ENCODE measurements at places on chromosomes 2 and 18.
A peak's percentile ranks its signal among the peaks of the same experiment; 100 is the strongest.

- no peak for DNase-seq
Observed at GRCh38 chr18:42509750-42510415, 554.8 kb downstream of the PIK3C3 start.

GRCh38 chr2:8653485-8653884 is 28.4 kb upstream of the ID2 start:
- no peak for DNase-seq

DNA sequence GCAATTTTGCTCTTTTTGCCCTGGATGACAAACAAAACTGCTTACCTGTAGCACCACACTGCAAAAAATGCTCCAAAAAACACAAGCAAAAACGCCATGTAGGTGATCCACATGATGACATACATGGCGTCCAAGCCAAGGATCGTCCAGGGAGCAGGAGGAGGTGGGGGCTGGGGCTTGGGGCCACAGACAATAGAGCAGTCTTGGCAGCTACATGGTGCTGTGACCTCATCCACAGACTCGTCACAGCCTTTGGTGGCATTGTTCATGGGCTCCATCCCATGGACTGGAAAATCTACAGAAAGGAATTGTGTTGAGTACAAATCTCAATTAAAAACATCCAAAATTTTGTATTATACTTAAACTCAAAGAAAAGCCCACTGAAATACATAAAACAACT is 26.1 kb downstream of the NPC1 start:
- no peak for DNase-seq

- DNase-seq: no peak
Observed at GRCh38 chr2:79750321-79750720, 237.5 kb downstream of the CTNNA2 start.

DNA sequence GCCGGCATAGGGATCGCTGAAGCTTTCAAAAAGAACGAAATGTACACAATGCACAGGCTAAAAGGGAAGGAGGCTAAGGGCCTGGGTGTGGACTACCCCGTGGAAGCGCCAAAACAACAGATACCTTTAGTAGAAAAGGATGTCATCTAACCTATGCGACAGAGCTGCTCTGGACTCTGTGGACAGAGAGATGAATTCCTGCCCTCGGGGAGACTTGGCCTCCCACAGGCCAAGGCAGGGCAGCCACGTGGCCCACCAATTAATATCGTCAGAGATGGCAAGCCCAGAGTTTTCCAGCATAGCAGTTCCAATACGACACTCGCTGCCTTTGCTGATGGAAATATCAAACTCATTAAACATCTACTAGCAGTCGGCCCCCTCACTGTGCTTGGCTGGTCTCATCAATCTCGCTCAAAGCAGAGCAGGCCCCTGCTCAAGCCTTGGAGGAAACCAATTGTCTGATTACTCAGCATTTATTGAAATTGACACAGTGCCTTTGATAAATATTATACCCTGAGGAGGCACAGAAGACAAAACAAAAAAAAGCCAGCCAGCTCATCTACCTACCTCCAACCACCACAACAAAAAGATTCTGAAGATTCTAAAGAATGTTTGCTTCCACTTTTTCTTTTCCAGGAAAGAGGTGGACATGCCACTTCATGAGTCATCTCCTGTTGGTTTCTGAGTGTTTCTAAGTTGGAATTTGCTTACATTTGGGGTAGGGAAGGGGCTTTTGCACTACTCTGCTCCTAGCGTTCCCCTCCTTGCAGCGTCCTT is 79.0 kb upstream of the ACAA2 start:
- no peak for DNase-seq

GRCh38 chr2:144858211-144858610 is 338.3 kb upstream of the ZEB2 start:
- DNase-seq: no peak

DNA sequence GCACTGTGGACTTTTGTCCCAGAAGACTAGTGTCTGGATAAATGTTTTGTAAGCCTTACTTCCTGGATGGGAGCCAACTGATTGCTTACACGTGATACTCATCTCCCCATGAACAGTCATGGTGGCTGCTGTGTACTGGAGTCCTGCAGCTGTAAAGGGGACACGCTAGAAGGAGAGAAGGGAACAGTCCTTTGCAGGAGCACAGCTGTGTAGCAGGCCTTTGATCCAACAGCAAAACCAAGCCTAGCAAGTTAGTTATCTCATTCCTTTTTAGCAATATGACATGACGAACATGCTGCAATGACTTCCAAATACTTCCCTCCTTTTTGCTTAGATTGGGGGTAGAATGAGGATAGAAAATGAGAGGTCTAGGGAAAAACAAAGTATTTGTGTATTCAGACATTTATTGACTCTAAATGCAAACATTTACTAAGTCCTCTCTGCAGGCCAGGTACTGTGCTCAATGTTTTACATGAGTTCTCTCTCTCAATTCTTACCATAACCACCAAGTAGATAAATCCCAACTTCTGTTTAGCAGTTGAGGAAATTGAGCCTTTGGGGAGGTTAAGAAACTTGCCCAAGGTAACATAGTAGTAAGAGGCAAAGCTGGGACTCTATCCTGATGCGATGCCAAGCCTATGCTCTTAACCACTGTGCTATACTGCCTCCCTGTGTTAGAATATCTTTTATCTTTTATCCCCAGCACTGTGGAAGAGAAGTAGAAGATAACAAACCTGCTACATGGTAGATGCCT is 55.4 kb upstream of the CD28 start:
- peak; percentile 88 for DNase-seq

DNA sequence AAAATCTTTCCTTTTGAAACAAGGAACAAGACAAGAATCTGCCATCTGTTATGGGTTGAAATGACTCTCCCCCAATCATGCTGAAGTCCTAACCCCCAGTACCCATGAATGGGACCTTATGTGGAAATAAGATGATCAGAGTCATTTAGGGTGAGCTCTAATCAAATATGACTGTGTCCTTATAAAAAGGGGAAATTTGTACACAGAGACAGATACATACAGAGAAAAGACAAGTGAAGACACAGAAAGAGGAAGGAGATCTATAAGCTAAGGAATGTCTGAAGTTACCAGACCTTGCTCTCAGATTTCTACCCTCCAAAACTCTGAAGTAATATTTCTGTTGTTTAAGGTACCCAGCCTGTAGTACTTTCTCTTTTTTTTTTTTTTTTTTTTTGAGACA is 15.7 kb downstream of the TGFBRAP1 start:
- no peak for DNase-seq

GRCh38 chr2:130728007-130728454 is 839 bp upstream of the GPR148 start:
- DNase-seq: no peak

DNA sequence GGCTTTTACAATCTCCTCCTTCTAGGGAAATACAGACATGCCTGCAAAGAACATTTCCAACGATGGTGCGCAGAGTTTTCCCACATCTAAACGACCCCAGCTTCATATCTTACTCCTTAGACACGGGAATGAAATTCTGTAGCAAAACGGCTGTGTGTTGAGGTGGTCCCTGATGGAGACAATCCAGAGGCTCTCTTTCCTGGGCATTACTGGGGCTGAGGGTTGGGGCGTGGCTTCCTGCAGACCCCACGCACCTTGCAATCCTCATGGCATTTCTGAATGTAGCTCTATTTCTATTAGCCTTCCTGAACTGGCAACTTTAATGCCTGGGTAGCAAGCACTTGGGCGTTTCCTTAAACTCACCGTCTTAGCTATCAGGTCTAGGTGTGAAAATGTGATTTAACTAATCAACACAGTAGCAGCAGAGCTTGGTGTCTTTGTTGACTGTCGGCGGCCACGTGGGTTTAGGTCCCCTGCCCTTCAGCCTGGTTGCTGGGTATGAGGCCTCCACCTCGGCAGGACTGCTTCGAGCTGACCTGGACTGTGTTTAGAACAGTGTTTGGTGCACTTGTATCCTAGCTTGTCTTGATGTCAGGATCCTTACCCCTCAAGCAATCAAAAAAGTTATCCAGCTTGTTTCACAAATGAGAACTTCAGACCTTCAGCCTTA is 242.8 kb downstream of the GBX2 start:
- no peak for DNase-seq
